Fibroblast of the aortic adventitia (primary cell): ENCODE measurements at places on chromosomes 13 and 19. TPM values are rescaled to one million over a fixed set of nuclear protein-coding genes. Genes with fewer than 3 reads are reported as not detected.

Gene BRSK1
- 5.2 and 9.0 TPM in 2 replicates for total RNA-seq

Gene GGACT
- total RNA-seq, result 5.9 and 9.1 TPM in 2 replicates

Gene JSRP1
- total RNA-seq, result 0.27 and 0.74 TPM in 2 replicates

Gene CD22
- not detected in 2 replicates for total RNA-seq

Gene URAD
- total RNA-seq, result not detected in 2 replicates

Gene ACER1
- total RNA-seq, result not detected in 2 replicates

Gene MCEMP1
- not detected in 2 replicates for total RNA-seq

Gene MEIS3
- 14.5 and 33.9 TPM in 2 replicates for total RNA-seq

Gene RASA3
- 14.0 and 36.1 TPM in 2 replicates for total RNA-seq

Gene TMEM255B
- total RNA-seq, result not detected in 2 replicates

Gene FFAR2
- not detected in 2 replicates for total RNA-seq

Gene C13orf42
- total RNA-seq, result not detected in 2 replicates

Gene ZNF534
- not detected in 2 replicates for total RNA-seq

Gene TYROBP
- not detected in 2 replicates for total RNA-seq

Gene THSD8
- not detected in 2 replicates for total RNA-seq
